ENCODE measurements at places on chromosomes 1 and 21.

- DNase-seq = no peak
Measured at GRCh38 chr1:110170766-110171733, 20.8 kb downstream of the SLC6A17 start.

- DNase-seq = no peak
Measured at GRCh38 chr1:65538664-65539063, 118.2 kb downstream of the LEPR start.

- no peak for DNase-seq
Measured at GRCh38 chr1:155396874-155397476, 76.3 kb downstream of the RUSC1 start.

GRCh38 chr1:61670016-61670415 is 54.9 kb downstream of the TM2D1 start:
- no peak for DNase-seq

GRCh38 chr1:150513351-150513791 is 2.2 kb upstream of the FALEC start:
- no peak for DNase-seq

DNA sequence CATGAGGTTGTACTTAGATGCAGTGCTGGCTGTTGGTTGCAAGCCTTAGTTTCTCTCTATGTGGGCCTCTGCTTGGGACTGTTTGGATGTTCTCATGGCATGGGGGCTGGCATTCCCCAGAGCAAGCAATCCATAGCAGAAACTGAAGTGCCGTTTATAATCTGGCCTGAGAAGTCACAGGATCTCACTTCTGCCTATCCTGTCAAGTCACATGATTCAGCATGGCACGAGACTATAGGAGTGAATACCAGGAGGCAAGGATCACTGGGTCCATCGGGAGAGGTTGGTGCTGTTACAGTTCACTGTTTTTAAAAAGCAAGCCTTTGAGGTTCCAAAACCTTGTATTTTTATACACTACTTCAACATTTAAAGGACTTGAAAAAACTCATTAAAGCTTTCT is 16.7 kb downstream of the COLGALT2 start:
- no peak for DNase-seq

All from activated CD8-positive, alpha-beta memory T cell treated with anti-CD3 and anti-CD28 coated beads for 4 hours (primary cell).